ENCODE measurements at places on chromosomes 1 and 21. TPM values are rescaled to one million over a fixed set of nuclear protein-coding genes. Genes with fewer than 3 reads are reported as not detected.

OR2T35 gene
- not detected for total RNA-seq

KPRP gene
- not detected for total RNA-seq

BROX gene
- total RNA-seq, result 38.2 TPM

DNA sequence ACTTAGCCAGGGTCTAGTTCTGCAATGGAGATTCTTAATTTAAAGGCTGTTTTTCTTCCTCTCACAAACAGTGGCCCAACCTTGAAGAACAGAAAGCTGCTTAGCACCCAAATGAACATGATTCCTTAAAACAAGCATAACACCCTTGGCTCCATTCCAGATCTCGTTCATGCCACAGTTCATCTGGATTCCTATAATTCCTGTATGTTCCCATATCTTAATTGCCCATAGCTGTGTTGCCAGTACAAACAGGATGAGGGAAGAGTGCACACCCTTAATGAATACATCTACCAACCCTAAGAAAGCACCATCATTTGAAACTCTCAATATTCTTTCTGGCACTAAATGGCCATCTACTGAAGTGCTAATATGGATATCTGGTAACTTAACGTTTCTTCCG is 45.5 kb downstream of the TGFB2 start:
- no peak for DNase-seq

GRCh38 chr1:65170511-65171142 is 22.6 kb downstream of the AK4 start:
- no peak for DNase-seq

- DNase-seq, result no peak
Measured at GRCh38 chr1:185531838-185532237, 202.4 kb upstream of the HMCN1 start.

DNA sequence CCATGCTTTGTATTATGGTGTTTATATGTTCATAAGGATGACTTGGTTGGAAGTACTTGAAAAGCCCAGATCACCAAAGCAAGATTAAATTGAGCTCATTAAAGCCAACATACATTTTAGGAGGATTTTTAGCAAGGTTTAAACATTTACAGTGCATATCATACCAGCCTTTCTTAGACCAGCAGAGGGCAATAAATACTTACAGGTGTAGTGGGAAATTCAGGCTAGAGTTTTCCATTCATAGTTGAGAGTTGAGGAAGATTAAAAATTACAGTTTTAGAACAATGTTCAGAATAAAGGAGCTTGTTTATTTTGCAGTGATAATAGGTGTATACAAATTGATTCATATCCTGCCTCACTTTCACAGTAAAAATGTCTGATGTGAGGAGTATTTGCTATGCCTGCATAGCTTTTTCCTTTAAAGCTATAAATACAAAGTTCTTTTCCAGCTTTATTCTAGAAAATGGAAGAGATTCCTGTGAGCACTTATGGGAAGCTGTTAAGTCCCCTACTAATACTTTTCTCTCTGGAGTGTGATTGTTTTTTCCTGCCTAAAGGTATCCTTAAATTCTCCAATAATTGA is 35.3 kb downstream of the DTL start:
- no peak for DNase-seq

DNA sequence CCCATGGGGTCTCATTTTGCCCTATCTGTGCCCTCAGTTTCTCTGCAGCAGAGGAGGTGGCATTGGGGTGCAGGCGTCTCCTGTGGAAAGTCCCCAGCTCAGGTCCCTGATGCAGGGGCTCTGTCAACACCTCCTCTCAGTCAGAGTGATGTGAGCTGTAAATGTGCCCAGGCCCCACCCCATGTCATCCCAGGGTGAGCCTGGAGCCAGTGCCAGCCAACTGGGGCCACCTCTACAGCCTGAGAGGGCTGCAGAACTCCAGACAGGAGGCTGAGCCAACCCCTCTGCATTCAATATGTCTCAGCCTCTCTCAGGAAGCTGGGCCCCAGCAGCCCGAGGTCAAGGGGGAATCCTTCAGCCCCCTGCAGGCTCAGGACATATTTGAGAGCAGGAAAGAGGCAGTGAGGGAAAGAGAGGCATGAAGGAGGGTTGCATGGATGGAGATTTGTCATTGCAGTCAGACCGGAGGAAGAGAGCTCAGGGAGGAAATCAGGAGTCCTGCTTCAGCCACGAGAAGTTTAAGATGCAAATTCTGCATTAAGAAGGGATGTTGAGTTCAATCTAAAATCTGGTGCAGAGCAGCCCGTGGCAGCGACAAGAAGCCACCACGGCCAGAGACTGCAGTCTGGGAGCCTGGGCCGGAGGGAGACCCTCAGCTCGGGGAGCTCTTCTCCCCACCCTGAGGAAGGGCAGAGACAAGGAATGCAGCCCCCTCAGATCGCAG is 288.2 kb upstream of the VAMP3 start:
- no peak for DNase-seq

DNA sequence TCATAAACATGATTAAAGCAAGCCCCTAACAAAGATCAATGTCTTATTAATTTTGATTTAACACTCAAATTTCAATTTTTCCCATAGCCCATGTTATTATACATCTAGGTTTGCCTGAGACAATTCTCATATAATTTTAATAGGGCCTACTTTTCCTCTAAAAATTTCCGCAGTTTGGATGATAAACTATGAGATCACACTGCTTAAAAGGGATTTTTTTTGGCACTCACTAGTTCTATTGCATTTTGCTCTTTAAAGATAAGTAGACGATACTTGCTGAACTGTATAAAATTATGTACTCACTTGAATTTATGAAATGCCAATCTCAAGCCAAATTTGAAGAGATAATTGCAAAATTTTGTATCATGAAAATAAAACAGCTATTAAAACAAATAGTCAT is 480.4 kb upstream of the ZRANB2 start:
- no peak for DNase-seq

GRCh38 chr21:46454142-46454541 is 4.5 kb upstream of the DIP2A start:
- DNase-seq, result no peak

DNA sequence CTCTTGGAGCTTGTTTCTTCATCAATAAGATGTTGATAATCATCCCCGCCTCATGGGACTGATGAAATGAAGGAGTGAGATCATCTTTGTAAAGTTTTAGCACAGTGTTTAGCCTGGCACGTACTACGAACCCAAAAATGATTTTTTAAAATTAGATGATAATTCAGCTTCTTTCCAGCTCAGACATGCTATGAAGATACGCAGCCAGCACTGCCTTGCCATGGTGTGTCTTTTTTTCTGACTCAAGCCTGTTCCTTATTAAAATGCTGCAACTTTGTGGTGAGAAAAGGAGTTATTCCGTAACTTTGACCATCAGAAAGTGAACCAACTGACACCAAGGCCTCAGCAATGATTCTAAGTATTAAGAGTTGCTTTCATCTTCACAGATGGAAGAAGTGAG is 269.0 kb downstream of the LTN1 start:
- DNase-seq, result no peak
